BJ (cell line): ENCODE measurements at places on chromosomes 1 and 21. TPM values are rescaled to one million over a fixed set of nuclear protein-coding genes. Genes with fewer than 3 reads are reported as not detected.

DNA sequence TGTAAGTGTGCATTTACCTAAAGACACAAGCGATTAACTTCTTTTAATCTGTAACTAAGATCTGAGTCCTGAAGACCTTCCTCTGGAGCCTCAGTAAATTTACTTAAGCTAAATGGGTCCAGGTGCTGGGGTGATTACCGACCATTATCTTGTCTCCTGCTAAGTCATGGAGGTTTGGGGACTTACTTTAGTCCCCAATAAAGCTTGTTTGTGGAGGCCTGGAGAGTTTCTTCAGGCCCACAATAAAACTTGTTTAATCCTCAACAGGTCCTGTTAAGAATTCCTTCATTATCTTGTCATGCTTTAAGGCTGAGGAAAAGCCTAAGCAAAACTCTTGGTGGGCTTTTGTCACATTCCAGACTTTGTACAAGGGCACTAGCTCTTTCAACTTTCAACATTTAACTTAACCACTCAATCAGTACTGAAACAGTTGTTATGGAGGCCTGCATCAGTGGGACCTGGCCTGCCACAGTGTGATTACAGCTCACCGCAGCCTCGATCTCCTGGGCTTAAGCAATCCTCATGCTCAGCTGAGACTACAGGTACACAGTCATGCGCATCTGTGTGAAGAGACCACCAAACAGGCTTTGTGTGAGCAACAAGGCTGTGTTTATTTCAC, 84.0 kb downstream of the FMO4 start:
- DNase-seq, result no peak

DNA sequence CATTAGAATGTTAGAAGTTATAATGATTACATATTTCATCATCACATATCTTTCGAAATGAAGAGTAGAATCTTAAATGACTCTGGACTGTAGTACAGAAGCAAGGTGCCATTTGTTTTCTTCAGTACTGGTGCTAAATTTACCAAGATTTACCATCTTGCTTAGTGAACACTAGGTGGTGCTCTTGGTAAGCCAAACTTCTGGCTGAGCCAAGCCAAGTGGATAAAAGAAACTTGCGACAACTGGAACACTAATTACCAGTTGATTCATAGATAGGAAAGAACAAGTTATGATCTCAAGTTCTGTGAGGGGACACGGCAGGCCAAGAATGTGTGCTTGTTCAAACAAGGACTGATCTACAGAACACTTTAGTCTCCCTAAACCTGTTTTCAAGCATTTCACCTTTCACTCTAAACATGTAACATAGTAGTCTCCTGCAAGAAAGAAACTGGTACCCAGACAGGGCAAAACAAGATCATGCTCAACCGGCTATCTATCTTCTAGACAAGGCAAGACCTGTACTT, 19.8 kb downstream of the SPRTN start:
- peak; percentile 18 for DNase-seq

CELA3B gene
- not detected in 2 replicates for polyA plus RNA-seq

GUCA2B gene
- polyA plus RNA-seq, result not detected in 2 replicates

GBP3 gene
- polyA plus RNA-seq, result 55.4 and 81.0 TPM in 2 replicates

GBP7 gene
- polyA plus RNA-seq, result not detected in 2 replicates

ID3 gene
- 230 and 379 TPM in 2 replicates for polyA plus RNA-seq

NT5C1A gene
- not detected in 2 replicates for polyA plus RNA-seq
